NCI-H1417 (cell line): ENCODE measurements at places on chromosomes 7 and 10.

DNA sequence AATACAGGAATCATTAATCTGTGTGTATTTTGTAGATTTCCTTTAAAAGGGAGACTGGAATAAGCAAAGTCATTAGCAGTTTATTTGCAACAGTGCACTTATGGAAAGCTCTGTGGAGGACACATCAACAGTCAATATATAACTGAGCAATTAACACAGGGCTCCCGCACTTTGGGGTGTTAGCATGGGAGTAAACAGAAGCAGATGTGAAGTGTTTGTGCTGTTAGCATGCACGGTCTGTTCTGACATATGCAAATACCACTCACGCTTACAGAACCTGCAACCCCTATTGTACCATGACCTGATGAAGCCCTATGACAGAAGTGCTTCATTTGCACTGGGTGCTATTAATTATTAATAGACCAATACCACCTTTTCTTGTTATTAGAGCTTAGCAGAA lies 118.9 kb downstream of the PPP1R3A start:
- peak; percentile 91 for DNase-seq

- DNase-seq, result peak; percentile 75
These were observed at the start of gene CALHM1 for GRCh38 chr10:103458720-103459119. Gene CALHM1 (minus strand): TSS chr10:103458900. CDS start chr10:103458751, 149 bp downstream.

DNA sequence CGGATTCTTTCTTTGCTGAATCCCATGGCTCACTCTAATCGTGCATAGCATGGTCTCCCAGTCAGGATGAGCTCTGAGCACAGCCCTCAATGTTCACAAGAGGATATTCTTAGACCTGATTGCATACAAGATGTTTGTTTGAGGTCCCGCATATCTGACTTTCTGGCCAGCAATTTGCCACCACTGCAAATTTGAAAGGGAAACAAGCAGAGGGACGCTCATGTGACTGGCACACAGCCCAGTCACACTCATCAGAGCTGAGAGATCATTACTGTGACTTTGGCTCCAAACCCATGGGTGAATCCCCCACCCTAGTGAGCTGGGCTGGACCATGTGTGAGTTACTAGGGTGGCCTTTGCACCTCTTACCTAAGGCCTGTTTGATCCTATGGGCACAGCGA lies 9.9 kb downstream of the TAS2R41 start:
- DNase-seq, result no peak

- DNase-seq, result peak; percentile 34
These were observed at the start of gene SLC18A2 for GRCh38 chr10:117240621-117241529. Gene SLC18A2 (plus strand): TSS chr10:117241114. CDS start chr10:117241694, 580 bp downstream.

DNA sequence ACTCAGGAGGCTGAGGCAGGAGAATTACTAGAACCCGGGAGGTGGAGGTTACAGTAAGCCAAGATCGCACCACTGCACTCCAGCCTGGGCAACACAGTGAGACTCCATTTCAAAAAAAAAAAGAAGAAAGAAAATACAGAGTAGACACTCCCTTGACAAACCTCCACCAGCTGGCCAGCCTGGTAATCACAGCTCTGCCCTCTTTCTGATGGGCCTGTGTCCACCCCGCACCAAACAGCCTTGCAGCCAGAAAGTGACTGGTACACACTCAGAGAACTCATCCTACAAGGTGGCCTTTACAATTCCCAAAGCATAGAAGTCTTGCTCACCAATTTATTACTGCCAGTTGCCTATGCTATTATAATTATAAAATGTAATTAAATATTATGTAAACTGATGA lies 66.6 kb downstream of the COBL start:
- DNase-seq, result no peak

GRCh38 chr7:135217645-135218509 lies 6.6 kb upstream of the WDR91 start:
- no peak for DNase-seq

- DNase-seq, result no peak
These were observed 34.4 kb upstream of the GTF2I start for GRCh38 chr7:74623135-74623534.

DNA sequence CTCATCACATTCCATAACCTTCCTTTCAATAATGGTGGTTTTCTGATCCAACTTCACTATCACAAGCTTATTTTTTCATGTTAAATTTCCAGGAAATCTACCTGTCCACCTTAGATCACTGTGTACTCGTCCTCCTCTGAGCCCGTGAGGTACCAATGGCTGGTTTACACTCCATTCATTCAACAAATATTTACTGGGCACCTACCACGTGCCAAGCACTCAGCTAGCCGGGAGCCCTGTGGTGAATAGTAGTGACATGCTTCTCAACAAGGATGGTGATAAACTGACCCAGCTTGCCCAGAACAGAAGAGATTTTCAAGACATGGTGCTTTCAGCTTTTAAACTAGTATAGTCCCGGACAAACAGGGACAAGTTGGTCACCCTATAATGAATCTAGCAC lies 98.2 kb downstream of the FAM204A start:
- DNase-seq, result no peak

DNA sequence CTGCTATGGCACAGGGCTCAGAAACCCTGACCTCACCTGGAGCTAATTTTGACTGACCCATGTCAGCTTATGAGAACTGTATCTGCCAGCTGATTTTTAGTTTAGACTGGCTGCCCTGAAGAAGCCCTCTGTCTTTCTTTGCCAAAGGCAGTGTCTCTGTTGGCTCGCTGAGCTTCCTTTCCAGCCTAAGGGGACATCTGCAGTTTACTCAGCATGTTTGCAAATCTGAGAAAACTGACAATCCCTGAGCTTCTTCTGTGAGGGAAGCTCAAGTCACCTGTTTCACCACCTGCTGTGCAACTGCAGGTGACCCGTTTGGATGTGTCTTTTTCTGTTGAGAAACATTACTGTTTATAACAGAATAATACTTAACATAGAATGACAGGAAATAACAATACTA lies 46.0 kb downstream of the PRKAR2B start:
- peak; percentile 65 for DNase-seq

DNA sequence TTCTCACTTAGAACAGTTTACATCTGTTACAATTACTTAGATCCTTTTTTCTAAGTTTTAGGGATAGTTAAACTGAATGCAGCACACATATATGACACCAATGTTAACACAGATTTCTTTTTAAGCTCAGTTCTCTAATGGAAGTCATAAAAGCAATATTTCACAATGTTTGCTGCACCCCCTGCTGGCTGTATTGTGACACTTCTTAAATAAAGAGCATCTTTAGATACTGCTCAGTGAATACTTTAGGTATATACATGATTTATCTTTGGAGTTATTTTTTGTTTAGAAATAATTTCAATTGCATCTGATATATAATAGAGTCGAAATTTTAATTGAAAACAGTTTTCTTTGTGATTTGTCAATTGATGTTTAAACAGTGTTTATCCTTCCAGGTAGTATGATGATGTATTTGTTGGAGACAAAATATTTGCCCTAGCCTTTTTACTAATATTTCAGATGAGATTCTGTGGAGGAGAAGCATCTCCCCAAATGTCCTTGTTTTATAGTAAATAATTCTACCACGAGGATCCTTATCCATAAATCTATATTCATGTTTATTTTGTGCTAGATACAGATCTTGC lies 174.4 kb downstream of the ST7 start:
- DNase-seq, result peak; percentile 86

DNA sequence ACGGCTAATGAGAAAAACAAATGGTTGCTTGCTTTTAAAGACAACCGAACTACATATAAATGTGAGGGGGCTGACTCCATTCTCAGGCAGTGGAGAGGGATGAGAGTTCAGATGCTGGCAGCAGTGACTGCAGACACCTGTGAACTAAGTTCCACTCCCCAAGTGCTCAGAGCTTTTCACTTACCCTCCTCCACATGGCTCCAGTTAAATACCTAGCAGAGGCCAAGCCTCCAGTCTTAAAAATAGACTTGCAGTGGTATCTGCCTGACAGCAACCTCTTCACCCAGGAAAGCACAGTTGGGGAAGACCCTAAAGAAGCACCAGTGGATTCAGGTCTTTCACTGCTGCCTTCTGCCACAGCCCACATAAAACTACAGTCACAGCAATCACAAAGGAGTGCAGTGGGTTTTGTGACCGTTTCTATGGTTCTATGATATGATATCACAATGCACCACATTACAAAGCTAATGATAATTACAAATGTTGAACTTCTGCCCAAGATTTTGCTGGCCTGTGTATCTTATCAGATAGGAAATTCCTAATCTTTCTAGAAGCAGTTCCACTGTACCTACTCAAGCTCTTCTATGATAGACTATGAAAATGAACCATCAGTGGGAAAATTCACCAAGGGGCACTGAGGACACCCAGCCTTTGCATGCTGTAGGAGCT lies 3.3 kb upstream of the ABLIM1 start:
- no peak for DNase-seq

DNA sequence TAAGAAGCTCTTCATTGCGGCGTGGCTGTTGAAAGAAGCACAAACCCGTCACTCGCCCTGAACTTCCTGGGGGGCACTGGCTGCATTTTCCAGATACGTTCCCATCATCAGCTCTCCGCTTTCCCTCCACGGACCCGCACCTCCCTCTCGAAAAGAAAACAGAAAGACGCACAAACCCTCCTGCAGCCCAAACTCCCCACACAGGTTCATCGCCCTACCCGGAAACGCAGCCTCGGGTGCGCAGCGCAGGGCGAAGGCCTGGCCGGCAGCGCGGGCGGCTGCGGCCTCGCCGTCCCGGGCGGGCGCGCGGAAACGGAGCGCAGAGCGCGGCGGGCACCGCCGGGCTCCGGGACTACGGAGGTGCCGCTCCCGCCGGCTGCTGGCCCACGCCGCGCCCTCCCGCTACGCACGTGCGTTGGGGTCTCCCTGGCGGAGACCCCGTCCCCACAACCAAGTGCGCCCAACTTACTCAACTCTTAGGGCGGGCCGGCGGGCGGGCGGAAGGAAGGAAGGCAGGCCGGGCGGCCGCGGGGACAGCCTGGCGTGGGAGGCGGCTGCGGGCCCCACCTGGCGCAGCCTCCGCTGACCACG lies 822 bp downstream of the ZNF800 start:
- peak; percentile 68 for DNase-seq

- no peak for DNase-seq
These were observed 379.7 kb upstream of the C7orf33 start for GRCh38 chr7:148210804-148211325.

DNA sequence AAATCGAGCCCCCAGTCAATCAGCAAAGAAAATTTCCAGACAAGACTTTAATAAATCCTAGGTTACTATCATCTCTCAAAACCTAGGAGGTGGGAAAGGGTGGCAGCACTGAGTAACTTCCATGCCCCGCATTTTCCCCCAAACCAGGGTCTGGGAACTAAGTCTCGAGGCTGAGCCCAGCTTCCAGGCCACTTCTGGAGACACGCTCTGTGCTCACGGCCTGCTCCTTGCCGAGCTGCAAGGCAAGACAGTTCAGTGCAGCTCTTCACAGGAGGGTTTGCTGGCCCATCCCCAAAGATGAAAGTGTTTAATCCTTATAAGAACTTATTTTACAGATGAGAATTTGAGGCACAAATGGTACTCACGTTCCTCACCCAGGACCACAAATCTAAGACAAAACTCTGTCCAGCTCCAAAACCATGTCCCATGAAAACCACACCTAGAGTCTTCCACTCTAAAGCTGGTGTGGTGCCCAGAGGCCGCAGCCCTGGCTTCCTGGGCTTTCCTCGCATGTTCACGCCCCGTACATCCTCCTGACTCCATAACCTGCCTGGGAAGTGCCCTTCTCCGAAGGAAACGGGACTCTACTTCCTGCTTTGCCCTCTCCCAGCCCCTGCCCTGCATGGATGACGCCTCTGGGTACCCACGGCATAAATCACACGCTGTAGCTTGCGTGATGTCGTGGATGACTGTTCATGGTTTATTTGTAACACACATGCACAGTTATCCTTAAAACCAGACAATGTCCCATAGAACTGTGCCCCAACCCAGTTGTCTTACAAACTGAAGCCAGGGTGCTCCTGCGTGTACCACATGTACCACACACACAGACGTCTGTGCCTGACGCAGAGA lies 201.2 kb downstream of the DIP2C start:
- DNase-seq, result no peak

GRCh38 chr7:92303761-92304160 lies 58.0 kb downstream of the ANKIB1 start:
- DNase-seq, result no peak

- DNase-seq, result no peak
These were observed 105.5 kb upstream of the ZNF438 start for GRCh38 chr10:31136930-31137885.

DNA sequence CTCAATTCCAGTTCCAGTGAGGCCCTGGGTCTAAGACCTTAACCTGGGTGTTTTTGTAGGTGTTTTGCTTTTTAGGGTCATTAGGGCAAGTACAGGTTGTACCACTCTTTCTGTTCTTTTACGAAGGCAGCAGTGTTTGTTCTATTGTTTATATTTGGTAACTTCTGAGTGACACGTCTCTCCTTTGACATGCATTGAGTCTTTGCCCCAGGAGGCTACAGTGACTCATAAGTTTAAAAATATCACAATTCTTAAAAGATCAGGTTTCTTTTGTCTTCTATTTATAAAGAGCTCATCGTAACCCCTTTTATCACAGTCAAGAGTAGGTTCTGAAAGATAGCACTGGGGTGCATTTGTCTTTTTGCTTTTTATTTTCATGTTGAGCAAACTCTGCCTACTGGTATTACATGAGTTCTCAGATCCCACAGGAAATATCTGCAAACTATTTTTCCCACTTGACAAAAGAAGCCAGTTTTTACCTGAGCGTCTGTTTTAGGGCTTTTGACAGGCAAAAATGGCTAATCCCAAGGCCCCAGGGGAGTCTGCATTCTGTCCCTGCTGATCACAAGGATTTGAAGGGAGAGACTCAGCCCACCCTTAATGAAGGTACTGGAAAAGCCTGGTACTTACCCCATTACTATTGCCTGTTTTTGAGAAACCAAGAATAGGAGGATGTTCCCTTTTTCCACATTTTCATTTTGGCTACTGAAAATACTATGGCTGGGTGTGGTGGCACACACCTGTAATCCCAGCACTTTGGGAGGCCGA lies 7.9 kb downstream of the NUDT13 start:
- DNase-seq, result no peak

DNA sequence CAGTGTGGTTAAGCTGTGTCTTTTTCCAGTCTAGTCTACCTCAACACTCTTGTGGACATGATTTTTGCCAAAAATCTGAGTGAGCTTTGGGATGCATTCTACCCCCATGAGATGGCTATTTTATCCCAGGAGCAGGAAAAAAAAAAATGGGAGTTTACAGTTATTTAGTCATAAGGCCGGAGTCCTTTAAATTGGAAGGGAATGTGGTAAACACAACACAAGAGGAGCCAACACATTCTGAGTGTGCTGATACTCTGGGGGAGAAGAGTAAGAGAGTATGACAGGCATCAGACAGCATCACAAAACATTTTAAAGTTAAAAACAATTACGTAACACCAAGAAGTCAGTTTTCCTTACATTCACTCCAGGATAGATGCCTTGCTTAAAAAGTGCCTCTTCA lies 46.1 kb downstream of the C1GALT1 start:
- no peak for DNase-seq

- DNase-seq, result no peak
These were observed 26.3 kb upstream of the ITGB8 start for GRCh38 chr7:20304366-20304765.
